Activated CD8-positive, alpha-beta T cell treated with anti-CD3 and anti-CD28 coated beads, Interleukin-2, amount 10 ng/mL, durations not matched to agents 7 days and 5 days (primary cell): ENCODE measurements at places on chromosomes 7 and 10.
A peak's percentile ranks its signal among the peaks of the same experiment; 100 is the strongest.

DNA sequence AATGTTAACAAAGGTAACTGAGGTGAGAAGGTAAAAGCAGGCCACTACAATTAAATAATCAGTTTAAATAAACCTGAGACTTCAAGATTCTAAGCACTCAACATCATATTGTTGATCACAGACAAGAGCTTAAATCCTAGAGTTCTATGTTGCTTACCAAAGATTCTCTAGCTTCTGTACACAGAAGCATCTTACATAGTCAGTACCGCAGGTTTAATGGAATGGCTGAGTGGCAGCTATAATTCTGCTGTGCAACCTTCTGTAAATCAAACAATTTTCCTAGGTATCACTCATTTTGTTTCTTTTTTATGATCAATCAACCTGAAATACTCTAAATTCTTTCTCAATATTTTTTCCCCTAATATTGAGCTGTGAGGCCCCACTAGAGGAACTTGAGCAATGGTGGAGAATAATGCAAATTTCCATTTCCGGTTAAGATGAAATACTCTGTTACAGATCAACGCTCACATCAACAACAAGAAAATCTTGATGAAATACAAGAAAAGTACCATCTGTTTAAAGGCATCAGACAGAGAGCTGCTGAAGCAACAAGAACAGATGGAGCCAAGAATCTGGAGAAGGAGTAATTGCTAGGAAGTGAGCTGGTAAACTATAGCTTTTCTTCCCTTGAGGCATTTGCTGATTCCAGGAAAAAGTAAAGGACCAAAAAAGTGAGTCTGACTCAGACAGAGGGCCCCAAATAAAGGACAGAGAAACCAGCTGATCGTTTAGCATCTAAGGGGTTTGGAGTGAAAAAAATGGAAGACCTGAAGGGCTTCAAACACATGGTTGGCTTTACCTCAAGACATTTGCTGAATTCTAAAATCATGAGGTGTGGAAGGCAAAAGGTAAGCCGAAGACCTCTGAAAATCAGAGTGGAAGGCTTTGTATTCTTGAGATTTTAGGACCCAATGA is 22.6 kb downstream of the PNPLA8 start:
- DNase-seq: no peak
- H3K27ac ChIP-seq: no peak overlapping the region
- no peak overlapping the region for H3K4me3 ChIP-seq
- no peaks in the 10 kb centered on the region for H3K27me3 ChIP-seq
- H3K4me1 ChIP-seq: no peaks in the 10 kb centered on the region
- peaks cover 17% of the 10 kb centered on the region for H3K36me3 ChIP-seq

GRCh38 chr7:2387897-2388636 is 15.3 kb upstream of the CHST12 start:
- no peak overlapping the region for H3K27ac ChIP-seq
- DNase-seq: no peak
- H3K36me3 ChIP-seq: peaks cover 8% of the 10 kb centered on the region

GRCh38 chr10:119713744-119714483 is 11.9 kb upstream of the INPP5F start:
- no peak for DNase-seq
- H3K27me3 ChIP-seq: peaks cover 3% of the 10 kb centered on the region
- no peak overlapping the region for H3K4me3 ChIP-seq
- H3K36me3 ChIP-seq: peaks cover 2% of the 10 kb centered on the region

DNA sequence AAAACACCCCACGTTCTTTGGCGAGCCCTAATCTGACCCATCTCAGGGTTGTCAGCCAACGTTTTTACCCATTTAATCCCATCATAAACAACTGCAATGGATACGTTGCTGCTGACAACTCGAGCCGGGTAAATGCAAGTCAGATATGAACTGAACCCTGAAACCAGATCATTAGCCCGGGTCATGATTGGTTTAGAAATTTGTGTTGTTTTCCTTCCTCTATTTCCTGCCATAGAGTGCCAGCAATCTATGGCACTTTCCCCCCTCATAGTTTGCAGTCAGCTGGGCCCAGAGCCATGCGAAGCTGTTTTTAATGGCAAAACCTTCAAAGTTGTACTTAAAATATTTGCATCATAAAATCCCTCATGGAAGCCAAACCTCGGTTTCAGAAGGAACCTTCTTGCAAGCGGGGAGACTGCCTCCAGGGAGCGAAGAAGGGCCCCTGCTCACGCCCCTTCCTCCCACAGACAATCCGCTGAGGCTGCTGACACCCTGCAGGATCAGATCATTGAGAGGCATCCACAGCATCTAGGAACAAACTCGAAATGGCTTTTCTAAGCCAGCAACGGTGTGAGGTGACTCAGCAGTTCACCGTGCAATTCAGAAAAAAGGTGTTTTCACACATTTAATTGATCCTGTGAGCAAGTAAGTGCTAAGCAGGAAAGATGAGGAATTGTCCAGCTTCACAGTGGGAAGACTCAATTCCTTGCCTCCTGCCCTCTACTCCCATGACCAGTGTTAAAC is 710.1 kb downstream of the PARD3 start:
- H3K27ac ChIP-seq: no peak overlapping the region
- no peaks in the 10 kb centered on the region for H3K36me3 ChIP-seq
- no peaks in the 10 kb centered on the region for H3K27me3 ChIP-seq
- H3K4me3 ChIP-seq: no peak overlapping the region

- peak overlapping the region; percentile 78 for H3K4me3 ChIP-seq
- H3K36me3 ChIP-seq: peaks cover 78% of the 10 kb centered on the region
- H3K27me3 ChIP-seq: no peaks in the 10 kb centered on the region
- H3K4me1 ChIP-seq: peaks cover 74% of the 10 kb centered on the region
These were observed 61.1 kb downstream of the MKI67 start for GRCh38 chr10:128064970-128065580.

DNA sequence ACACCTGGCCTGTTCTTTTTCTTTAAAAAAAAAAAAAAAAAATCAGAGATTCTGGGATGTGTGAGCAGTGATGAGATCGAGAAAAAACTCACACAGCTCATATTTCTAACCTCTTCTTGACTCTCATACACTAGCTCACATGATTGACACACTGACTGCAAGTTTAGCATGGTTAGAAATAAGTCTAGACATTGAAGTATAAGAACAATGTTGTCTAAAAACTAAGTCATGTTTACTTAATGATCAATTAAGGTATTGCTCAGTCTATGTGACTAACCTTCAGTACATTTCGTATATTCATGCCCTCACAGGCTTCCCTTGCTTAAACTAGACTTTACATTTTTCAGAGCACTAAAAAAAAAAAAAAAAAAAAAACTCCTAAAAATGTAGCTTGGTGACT is 775.1 kb downstream of the GATA3 start:
- no peaks in the 10 kb centered on the region for H3K4me1 ChIP-seq
- H3K27me3 ChIP-seq: no peaks in the 10 kb centered on the region
- no peak overlapping the region for H3K4me3 ChIP-seq
- no peak for DNase-seq

- no peaks in the 10 kb centered on the region for H3K27me3 ChIP-seq
- no peak for DNase-seq
- H3K36me3 ChIP-seq: no peaks in the 10 kb centered on the region
- no peaks in the 10 kb centered on the region for H3K4me1 ChIP-seq
- H3K4me3 ChIP-seq: no peak overlapping the region
These were observed 46.9 kb upstream of the TRIM8 start for GRCh38 chr10:102597131-102597991.

- no peak overlapping the region for H3K4me3 ChIP-seq
- H3K27me3 ChIP-seq: no peaks in the 10 kb centered on the region
- no peak for DNase-seq
- no peaks in the 10 kb centered on the region for H3K36me3 ChIP-seq
- H3K4me1 ChIP-seq: no peaks in the 10 kb centered on the region
These were observed 9.5 kb downstream of the PLXDC2 start for GRCh38 chr10:19825700-19826099.

DNA sequence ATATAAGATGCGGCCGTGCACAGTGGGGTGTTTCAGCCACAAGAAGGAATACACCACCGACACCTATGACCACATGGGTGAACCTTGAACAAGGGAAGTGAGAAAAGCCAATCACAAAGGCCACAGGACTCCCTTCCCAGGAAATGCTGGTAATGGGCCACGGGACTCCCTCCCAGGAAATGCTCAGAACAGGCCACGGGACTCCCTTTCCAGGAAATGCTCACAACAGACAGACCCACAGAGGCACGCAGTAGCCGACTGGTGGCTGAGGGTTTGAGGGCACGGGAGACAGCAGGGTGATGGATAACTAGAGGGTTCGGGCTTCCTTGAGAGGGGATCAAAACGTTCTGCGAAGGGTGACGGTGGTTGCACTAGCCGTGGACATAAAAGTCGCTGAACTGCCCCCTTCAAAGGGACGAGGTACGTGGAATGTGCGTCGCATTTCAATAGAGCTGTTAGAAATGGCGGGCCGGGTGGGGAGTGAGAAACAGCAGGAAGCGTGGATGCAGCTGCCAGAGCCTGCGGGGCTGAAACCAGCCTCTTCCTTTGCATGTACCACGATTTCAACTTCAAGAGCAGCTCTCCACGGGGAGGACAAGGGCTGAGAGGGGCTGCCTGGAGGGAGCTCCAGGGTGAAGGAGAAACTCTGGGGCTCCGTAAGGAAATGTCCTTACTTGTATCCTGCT is 274.0 kb downstream of the ELFN1 start:
- peak overlapping the region; percentile 43 for H3K27ac ChIP-seq
- H3K36me3 ChIP-seq: peaks cover 5% of the 10 kb centered on the region
- peaks cover 61% of the 10 kb centered on the region for H3K4me1 ChIP-seq
- peak; percentile 70 for DNase-seq

DNA sequence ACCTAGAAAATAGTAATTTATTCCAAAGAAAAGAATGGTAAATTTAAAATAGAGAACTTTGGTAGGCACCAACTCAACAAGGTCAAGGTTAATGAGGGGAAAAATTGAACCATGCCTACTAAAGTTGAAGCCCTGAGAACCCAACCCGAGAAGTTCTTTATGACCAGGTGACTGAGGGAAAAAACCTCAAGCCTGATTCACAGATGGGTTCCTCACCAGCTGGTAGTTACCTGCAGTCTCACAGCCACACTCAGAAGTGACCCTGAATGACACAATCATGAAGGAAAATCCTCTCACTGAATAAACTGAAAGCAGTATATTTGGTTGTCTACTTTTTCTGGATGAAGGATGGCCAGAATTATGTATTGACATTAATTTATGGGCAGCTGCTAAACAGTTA is 7.0 kb downstream of the C10orf67 start:
- no peaks in the 10 kb centered on the region for H3K27me3 ChIP-seq
- no peak for DNase-seq
- H3K36me3 ChIP-seq: no peaks in the 10 kb centered on the region
- H3K4me3 ChIP-seq: no peak overlapping the region
- peaks cover 27% of the 10 kb centered on the region for H3K4me1 ChIP-seq

GRCh38 chr10:114713525-114714090 is 55.5 kb upstream of the ABLIM1 start:
- H3K4me1 ChIP-seq: no peaks in the 10 kb centered on the region
- H3K27me3 ChIP-seq: peaks cover 28% of the 10 kb centered on the region

DNA sequence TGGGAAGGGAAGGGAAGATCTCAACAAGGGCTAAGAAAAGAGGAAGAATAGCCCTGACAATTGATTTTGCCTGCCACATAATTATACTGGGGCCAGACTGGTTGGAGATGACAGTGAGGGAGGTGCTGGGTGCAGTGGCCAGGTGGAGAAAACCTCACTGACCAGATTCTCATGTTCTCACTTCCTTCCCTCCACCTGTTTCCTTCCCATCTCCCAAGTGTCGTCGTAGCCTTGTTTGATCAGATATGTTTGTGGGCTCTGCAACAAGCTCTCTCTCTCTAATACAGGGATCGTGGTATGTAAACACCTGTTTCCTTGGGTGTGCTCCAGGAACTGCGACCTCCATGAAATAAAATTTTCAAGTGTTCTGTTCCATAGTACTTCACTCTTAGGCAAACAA is 60.2 kb downstream of the VCL start:
- peaks cover 5% of the 10 kb centered on the region for H3K36me3 ChIP-seq
- peak overlapping the region; percentile 65 for H3K27ac ChIP-seq
- H3K4me1 ChIP-seq: peaks cover 42% of the 10 kb centered on the region
- H3K27me3 ChIP-seq: no peaks in the 10 kb centered on the region
- H3K4me3 ChIP-seq: peak overlapping the region; percentile 42

DNA sequence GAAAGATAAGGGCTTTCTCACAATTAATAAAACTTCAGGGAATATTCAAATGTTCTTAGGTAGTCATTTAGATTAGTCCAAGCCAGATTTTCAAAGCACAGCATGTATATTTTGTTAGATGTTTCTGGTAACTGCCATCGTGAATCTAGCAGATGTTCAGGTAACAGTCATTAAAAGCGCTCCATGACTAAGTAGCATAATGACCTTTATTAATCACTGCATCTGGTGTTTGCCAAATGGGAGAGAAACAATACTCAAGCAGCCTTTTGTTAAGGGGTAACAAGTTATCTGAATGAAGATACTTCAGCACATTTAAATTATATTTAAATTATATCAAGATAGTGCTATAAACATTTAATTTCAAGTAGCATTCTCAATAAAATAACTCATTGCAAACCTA is 47.5 kb downstream of the USP6NL start:
- H3K27me3 ChIP-seq: peaks cover 2% of the 10 kb centered on the region
- H3K4me3 ChIP-seq: no peak overlapping the region
- no peak for DNase-seq
- no peaks in the 10 kb centered on the region for H3K36me3 ChIP-seq
- H3K4me1 ChIP-seq: no peaks in the 10 kb centered on the region

DNA sequence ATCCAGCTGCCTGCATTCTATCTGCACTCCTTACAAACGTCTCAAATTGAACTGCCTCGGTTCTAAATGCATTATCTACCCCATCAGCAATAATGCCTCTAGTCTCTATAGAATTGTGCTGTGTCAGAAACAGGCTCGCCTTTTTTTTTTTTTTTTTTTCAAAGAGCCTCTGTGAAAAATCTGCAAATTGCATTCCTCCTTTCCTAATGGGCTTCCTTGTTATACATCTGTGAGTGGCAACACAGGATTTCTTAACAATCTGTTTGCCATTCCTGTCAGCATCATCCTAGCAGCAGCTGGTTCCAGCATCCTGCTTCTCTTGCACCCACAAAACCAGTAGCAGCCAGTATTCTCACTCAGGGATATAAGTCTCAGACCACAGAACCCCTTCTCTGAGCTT is 413.5 kb upstream of the SEMA3D start:
- no peaks in the 10 kb centered on the region for H3K27me3 ChIP-seq
- H3K36me3 ChIP-seq: no peaks in the 10 kb centered on the region
- no peak overlapping the region for H3K27ac ChIP-seq

DNA sequence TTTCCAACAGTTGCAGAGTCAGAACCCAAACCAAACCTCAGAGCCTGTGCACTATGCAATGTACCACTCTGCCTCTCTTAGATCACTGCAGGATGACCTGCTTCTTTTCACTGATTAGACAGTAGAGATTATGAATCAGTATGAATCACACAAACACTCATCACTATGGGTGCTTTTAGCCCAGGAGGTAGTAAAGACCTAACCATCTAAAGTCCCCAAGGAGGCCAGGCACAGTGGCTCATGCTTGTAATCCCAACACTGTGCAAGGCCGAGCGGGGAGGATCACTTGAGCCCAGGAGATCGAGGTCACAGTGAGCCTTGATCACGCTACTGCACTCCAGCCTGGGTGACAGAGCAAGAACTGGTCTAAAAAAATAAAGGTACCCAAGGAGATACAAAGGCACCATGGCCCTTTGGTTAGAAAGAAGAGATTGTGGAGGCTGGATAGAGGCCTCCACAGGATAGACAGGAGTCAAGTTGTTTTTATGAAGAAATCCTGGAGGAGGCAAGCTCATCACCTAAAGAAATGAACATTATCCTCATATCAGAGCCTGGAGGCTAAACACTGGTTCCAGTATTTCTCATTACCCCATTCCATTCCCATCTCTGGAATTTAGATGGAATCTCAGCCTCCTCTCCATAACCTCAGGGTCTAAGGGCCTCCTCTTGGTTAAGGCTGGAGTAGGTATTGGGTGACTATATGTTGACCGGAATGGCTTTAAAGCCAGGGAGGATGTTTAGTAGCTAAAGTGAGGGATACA is 12.9 kb downstream of the SEC31B start:
- H3K36me3 ChIP-seq: peaks cover 77% of the 10 kb centered on the region
- peaks cover 88% of the 10 kb centered on the region for H3K4me1 ChIP-seq
- H3K27me3 ChIP-seq: no peaks in the 10 kb centered on the region
- DNase-seq: no peak
- H3K27ac ChIP-seq: peak overlapping the region; percentile 94
- H3K4me3 ChIP-seq: peak overlapping the region; percentile 78
